ENCODE measurements at places on chromosomes 1 and 21.

GRCh38 chr1:85074365-85074964 is 26.2 kb upstream of the MCOLN3 start:
- no peak for DNase-seq

GRCh38 chr1:184158896-184159681 is 107.6 kb downstream of the TSEN15 start:
- no peak for DNase-seq

GRCh38 chr1:168441745-168442144 is 102.1 kb downstream of the XCL2 start:
- no peak for DNase-seq

DNA sequence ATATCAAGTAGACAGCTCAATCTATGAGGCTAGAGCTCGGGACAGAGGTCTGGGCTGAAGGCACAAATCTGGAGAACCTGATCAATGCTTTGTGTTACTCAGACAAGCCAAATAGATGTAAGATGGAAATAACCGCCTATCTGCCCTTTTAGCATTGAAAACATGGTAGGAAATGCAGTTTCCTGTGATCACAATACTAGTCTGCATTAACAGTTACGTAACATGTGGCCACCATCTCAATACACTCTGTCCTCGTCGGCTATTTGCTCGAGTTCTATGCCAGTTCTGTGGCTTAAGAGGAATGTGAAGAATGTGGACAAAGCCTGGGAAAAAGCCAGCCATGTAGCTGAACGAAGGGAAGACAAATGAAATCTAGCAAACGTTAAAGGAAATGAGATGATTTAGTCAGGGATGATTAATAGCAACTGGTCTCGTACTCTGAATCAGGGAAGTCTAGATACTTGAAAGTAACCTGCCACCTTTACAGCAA is 73.3 kb downstream of the HSF2BP start:
- peak; percentile 58 for DNase-seq

DNA sequence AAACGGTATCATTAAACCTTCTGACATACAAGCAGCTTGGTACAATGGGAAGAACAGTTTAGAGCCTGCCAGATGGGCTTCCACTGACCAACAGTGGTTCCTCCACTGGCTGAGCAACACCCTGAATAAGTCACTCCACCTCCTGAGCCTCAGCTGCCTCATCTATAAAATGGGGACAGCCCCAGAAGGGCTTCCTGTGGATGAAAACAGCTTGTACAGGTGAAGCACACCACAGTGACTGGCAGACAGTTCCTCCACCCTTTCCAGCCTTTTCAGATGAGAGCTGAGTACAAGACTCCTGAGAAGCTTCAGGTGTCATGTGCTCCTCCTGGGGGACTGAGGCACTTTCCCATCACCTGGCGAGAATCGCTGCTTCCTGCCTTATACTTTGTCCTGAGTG is 2.1 kb downstream of the CAPZB start:
- no peak for DNase-seq

DNA sequence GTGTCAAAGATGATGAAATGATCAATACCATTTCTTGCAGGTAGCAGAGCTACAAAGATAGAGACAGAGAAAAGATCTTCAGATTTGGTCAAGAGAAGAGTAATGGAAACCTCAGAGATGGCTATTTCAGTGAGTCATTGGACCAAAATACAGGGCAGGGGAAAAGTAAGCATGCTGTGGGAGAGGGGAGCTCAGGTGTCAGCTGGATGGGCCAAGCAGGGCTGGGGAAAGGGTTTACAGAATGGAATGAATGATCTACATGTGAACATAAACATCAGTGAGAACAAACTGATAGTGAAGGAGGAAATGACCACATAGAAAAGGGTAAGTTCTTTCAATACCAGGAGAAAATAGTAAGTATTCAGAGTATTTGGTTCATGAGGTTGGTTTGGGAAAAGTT is 61.4 kb upstream of the CNN3 start:
- DNase-seq = no peak

GRCh38 chr1:151714820-151715725 is 1.5 kb downstream of the CELF3 start:
- no peak for DNase-seq

DNA sequence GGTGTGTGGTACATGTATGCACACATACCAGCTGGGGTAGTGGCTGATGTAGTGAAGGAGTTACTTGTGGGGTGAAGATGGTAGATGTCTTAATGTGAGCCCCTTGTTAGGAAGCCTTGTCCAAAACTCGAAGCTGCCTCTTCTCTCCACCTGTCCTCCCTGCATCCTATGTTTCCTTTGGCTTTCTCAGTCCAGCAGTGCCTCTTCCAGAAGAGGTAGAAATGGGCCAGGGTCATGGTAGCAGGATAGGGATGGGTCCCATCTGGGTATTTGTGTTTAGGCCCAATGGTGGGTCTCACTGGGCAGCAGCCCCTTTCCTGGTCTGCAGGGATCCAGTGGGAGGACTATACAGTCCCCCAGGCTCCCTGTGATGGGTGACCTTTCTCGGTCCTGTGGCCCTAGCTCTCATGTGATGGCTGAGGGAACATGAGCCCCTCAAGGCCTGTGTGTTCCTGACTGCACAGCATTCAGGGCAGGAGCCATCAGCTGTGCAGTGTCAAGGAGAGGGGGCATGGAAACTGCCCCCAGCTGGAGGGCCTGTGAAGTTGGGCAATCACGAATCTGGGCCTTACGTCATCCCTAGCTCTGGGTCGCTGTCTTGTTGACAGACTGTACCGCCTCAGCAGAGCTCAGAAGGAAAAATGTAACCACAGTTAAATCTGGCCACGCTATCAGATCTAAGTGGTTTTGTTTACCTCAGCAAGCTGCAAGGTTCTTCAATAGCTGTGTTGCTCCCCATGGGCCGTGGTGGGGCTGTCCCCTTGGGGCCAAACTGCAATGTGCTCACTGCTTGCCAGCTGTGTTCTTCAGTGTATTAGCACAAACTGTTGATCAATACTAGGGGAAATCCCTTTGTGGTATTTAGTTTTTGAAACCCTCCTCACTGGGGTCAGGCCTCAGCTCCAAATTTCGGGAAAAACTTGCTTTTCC is 82.7 kb downstream of the NOS1AP start:
- no peak for DNase-seq

GRCh38 chr1:175073061-175073460 is 5.4 kb downstream of the TNN start:
- DNase-seq = no peak

DNA sequence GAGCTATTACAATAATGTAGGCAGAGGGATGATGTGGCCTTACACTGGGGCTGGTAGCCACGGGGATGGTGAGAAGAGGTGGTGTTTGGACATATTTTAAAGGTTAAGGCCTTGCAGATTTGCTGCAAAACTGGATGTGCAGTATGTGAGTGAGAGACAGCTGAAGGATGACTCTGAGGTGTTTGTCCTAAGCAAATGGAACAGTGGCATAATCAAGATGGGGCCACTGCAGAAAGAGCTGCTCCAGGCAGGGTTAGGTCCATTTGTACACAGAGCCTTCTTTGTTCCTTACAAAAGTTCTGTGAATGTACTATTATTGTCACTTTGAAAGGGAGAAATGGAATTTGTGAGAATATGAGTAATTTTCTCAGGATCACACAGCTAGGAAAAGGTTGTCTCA is 220.4 kb upstream of the ZP4 start:
- DNase-seq = no peak

GRCh38 chr1:208339911-208340310 is 95.7 kb upstream of the PLXNA2 start:
- no peak for DNase-seq
